ENCODE measurements at places on chromosomes 7 and 10.
A peak's percentile ranks its signal among the peaks of the same experiment; 100 is the strongest.

- no peak for ATAC-seq
These were observed 125.9 kb downstream of the GRK5 start for GRCh38 chr10:119333146-119333792.

GRCh38 chr7:102029616-102030015 is 212.2 kb downstream of the CUX1 start:
- ATAC-seq: no peak

DNA sequence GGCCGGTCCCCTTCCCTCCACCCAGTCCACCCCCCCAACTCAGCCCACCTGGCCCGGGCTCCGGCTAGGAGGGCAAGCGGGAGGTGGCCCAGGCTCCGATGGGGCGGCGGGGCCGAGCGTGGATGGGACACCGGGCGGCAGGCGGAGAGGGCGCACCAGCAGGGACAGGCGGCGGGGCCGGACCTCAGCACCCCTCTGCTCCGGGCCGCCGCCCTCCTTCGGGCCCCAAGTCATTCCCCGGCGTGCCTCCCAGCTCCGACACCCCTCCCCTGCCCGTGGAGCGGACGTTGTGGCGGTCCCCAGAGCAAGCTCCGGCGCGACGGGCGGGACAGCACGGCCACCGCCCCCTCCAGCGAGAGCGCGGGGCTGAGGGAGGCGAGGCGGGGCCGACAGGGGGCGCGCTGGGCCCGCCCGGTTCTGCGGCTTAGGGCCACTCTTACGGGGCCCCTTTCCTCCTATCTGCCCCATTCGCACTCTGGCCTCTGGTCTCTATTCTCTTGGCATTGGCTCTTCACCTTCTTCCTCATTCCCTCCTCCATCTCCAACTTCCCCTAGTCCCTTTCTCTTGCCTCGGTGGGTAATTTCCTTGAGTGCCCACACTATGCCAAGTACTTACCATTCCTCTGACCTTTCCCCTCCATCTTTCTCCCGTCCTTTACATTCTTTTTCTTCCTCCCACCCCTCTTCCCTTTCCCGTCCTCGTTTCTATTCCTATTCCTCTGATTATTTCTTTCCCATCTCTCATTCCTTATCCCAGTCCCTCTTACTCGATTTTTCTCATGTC is 701 bp upstream of the GBX1 start:
- peak; percentile 60 for ATAC-seq

- ATAC-seq: no peak
These were observed 334.7 kb upstream of the CHRM2 start for GRCh38 chr7:136533732-136534131.

GRCh38 chr7:90692396-90692795 is 96.3 kb downstream of the CDK14 start:
- no peak for ATAC-seq

DNA sequence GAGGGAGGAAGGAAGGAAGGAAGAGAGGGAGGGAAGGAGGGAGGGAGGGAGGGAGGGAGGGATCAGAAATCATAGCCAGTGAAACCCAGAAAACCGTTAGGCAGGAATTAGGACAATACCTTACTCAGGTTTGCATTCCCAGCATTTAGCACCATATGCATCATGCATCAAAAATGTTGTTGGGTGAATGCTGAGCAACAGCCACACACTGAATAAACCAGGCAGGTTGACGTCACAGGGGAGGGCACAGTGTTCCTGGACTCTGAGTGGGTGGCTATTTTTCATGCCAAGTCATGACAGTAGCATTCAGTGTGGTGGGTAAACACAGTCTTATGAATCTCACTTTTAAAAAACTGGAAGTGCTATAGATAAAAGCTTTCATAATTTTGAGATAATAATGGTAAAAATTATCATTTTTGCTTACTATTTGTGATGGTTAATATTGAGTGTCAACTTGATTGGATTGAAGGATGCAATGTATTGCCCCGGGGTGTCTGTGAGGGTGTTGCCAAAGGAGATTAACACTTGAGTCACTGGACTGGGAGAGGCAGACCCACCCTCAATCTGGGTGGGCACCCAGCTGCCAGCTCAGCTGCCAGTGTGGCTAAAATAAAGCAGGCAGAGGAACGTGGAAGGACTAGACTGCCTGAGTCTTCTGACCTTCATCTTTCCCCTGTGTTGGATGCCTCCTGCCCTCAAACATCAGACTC is 199.1 kb upstream of the PRKCQ start:
- ATAC-seq: no peak

GRCh38 chr10:70714951-70715350 is 42.6 kb downstream of the ADAMTS14 start:
- no peak for ATAC-seq

DNA sequence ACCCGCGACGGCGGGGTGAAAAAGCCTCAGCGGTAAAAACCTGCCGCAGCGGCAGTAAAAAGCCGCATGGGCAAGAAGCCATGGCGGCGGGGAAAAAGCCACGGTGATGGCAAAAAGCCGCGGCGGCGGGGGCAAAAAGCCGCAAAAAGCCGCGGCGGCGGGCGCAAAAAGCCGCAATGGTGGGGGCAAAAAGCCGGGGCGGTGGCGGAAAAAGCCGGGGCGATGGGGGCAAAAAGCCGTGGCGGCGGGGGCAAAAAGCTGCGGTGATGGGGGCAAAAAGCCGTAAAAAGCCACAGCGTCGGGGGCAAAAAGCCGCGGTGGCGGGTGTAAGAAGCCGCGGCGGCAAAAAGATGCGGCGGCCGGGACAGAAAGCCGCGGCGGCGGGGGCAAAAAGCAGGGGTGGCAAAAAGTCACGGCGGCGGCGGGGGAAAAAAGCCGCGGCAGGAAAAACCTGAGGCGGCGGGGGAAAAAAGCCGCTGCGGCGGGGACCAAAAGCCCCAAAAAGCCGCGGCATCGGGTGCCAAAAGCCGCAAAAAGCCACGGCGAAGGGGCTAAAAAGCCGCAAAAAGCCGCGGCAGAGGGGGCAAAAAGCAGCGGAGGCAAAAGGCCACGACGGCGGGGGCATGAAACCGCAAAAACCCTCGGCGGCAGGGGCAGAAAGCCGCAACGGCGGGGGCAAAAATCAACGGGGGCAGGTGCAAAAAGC is 488.5 kb downstream of the ZNF33B start:
- no peak for ATAC-seq

- ATAC-seq: no peak
These were observed 2.6 kb downstream of the PRLHR start for GRCh38 chr10:118592675-118593330.

GRCh38 chr7:143296686-143297085 is 8.5 kb downstream of the CASP2 start:
- ATAC-seq: no peak

- no peak for ATAC-seq
These were observed 8.1 kb downstream of the ADCY1 start for GRCh38 chr7:45582136-45582749.

GRCh38 chr10:52965509-52965908 is 192.9 kb upstream of the MBL2 start:
- no peak for ATAC-seq

Data from gastroesophageal sphincter (tissue), 4 donors.